Sigmoid colon (tissue), 7 donors: ENCODE measurements at places on chromosomes 5 and 9. TPM values are rescaled to one million over a fixed set of nuclear protein-coding genes. Genes with fewer than 3 reads are reported as not detected.

DNA sequence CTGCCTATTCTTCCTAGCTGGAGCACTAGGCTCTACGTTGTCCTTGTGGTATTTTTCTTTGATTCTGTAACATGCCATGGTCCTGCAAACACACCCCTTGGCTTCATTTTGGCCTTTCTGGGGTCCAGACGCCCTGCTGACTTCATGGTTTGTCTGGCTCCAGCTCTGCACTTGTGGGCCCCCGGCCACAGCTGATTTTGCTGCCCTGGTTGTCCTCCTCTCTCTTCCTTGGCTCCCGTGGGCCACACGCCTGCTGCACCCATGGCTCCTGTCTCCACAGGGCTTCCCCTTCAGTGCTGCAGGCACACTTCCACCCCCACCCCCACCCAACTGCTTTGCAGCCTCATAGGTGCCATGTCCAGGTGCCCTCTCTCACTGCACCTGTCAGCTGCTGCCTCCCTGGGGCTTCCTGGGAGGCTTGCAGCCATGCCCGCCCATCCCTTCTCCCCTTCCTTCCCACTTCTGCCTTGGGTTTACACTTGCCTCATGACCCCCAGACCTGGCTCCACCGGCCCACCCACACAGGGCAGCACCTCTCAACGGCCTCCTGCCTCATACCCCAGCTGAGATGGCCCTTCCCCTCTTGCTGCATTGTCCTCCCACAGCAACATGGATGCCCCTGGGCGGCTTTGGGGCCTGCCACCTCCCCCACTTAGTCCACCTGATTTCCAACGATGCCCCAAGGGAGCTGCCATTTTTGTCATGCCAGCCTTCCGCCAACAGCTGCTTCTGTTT lies 25.6 kb downstream of the SLC6A3 start:
- peak; percentile 32 for DNase-seq

- no peak for DNase-seq
Measured at GRCh38 chr9:113668061-113668460, 204.5 kb downstream of the RGS3 start.

DNA sequence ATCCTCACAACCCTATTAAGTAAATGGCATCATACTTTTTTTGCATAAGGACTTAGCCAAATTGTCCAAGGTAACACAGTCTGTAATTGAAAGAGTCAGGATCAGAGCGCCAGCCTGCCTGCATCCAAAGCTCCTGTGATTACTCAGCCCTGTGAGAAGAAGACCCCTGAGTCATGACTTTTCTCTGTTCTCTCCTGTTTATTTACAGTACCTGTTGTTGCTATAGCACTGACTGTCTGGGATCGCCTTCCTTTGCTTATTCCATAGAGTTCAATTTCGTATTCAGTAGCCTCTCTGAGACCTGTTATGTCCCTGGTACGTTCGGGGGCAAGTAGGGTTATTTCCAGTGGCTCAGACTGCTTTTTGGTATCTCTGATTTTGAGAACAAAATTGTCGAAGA lies 71.8 kb downstream of the TNC start:
- DNase-seq = no peak

GRCh38 chr9:93053781-93054331 lies 4.6 kb upstream of the SUSD3 start:
- no peak for DNase-seq

- no peak for DNase-seq
Measured at GRCh38 chr9:5357431-5358105, 17.9 kb upstream of the RLN1 start.

- no peak for DNase-seq
Measured at GRCh38 chr5:176671890-176672747, 24.8 kb downstream of the TSPAN17 start.

DNA sequence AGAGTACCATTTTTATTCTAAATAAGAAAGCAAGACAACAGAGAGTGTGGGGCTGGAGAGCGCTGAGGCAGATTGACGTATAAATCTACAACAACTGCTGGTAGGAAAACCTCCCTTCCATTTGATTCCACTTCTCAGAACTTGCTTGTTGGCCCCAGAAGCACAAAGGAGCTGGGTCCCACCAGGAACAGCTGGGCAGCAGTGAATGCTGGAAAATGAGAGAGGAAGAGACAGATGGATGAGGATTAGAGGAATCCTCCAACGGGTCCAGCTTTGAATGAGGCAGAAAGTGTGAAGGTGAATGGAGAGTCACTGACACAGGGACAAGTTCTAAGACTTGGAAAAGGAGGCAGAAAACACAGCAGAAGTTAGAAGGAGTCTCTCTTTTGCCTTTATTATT lies 14.8 kb downstream of the TAS2R1 start:
- DNase-seq = no peak

- DNase-seq = no peak
Measured at GRCh38 chr9:89674667-89675057, 69.8 kb downstream of the GADD45G start.

- DNase-seq = peak; percentile 76
Measured at GRCh38 chr9:98943682-98944056, at the start of gene COL15A1. Gene COL15A1, plus strand, starts transcription at chr9:98943907. Its CDS starts 155 bp downstream, at chr9:98944062.

GRCh38 chr9:137253717-137254623 lies 1.2 kb upstream of the NELFB start:
- no peak for DNase-seq

GRCh38 chr5:130002183-130002582 lies 97.9 kb downstream of the CHSY3 start:
- no peak for DNase-seq

DNA sequence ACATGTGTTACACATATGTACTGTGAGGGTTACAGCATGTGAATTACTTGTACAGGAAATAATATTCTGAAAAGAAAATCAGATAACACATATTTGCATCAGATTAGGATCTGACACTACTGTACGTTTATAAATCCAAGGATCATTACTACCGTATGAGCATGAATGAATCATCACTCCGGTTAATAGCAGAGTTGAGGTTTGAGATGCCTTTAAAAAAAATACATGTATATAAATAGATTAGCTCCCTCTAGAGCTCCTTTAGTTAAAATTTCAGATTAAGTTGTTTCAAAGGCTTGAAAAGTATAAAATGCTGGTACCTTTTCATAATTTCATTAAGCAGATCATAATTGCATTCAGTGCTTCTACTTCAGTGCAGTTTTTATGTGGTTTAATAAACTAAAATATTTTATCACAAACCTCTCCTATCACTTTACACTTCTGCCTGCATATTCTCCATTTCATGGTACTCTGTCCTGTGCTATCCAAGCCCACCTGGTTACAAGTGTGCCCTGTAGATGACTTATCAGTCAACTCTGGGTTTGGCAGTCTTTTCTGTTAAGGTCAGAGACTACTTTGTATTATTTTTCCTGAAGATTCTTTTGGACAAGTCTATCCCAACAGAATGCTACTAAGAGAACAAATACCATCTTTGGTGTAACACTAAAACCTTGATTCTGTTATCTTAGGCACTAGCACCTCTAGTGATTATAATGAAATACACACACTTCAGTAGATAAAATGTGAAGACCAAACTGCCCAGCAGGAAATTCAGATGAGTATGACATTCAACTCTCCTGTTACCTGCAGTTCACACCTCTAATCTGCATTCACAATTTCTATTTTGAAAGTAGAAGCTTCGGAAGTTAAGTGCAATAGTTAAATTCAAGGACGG lies 48.0 kb upstream of the POU5F2 start:
- DNase-seq = no peak

GRCh38 chr5:1315709-1316587 lies 21.1 kb upstream of the TERT start:
- peak; percentile 53 for DNase-seq

- DNase-seq = no peak
Measured at GRCh38 chr9:72363236-72363635, 1.8 kb downstream of the ZFAND5 start.

DNA sequence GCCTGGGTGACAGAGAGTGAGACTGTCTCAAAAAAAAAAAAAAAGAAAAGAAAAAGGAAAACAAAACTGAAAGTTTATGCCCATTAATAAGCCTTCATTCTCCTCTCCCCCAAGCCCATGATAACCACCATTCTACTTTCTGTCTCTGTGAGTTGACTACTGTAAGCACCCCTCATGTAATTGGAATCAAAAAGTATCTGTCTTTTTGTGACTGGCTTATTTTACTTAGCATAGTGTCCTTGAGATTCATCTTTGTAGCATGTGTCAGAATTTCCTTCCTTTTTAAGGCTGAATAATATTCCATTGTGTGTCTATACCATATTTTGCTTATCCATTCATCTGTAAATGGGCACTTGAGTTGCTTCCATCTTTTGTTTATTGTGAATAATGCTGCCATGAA lies 14.0 kb upstream of the TMEM171 start:
- DNase-seq = no peak

- DNase-seq = no peak
Measured at GRCh38 chr9:27408482-27408881, 111.5 kb upstream of the EQTN start.

GRCh38 chr9:131677444-131678180 lies 62.3 kb downstream of the RAPGEF1 start:
- no peak for DNase-seq

- no peak for DNase-seq
Measured at GRCh38 chr5:107766439-107766838, 95.7 kb upstream of the EFNA5 start.

DNA sequence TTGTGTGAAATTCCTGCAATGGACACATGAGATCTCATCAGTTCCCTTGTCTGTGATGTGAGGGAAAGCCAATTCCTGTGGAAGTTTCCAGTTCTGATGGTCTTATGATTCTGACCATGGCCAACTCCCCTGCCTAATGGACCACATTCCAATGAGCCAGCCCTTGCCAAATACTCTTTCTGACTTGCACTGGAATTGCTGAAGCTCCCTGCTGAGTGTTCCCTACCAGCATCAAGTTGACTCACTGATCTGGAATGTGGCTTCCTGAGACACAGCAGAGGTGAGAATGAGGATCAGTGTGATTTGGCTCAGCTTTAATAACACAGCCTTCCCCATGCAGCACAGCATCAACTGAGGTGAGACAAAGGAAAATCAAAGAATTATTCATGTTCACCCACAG lies 427.8 kb downstream of the KDM4C start:
- no peak for DNase-seq

DNA sequence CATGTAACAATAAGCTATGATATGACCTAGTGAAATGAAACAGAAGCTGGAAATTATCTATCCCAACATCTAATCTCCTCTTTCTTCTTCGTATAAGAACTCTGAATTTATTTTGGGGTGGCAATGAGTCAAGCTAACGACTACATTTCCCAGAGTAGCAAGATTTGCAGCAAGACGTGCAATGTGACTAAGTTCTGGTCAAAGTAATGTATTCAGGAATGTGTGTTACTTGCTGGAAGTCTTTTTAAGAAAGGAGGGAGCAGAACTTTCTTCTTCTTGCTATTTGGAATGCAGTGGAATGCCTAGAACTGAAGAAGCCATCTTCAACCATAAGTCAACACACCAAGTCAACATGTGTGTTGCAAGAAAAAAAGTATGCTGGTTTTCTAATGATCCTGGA lies 406.6 kb upstream of the MEF2C start:
- no peak for DNase-seq

- no peak for DNase-seq
Measured at GRCh38 chr5:124671193-124671592, 75.2 kb downstream of the ZNF608 start.

- no peak for DNase-seq
Measured at GRCh38 chr9:129014124-129014523, 14.0 kb downstream of the SH3GLB2 start.

DNA sequence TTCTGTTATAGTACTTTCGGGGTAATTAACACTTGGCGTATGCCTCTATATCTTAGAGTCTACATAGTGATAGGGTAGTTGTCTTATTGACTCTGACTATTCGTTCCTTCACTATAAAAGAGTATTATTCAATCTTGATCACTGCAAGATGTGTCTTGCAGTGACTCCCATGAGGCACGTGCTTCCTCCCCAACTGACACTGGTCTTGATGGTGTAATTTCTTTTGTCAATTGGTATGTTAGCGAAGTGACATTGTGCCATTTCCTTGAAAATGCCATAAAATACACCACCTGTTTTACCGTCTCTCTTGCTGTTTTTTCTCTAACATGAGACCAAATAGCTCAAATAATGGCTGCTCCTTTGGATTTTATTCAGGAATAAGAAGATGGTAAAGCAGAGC lies 1314.1 kb upstream of the CDH6 start:
- no peak for DNase-seq

DNA sequence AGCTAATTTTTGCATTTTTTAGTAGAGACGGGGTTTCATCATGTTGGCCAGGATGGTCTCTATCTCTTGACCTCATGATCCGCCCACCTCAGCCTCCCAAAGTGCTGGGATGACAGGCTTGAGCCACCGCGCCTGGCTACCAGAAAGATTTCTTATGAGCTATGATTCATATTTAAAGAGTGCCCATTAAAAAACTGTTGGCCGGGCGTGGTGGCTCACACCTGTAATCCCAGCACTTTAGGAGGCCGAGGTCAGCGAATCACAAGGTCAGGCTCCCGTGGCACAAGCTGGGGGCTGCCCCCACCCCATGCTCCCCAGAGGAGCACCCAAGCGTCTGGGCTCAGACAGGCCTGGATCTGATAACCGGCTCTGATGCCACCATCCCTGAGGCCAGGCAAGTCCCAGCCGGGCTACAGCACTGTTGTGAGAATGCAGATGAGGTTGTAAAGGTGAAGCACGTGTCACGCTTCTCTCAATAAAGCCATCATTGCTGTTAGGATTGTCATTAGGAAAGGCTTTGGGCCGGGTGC lies 13.9 kb downstream of the QRFP start:
- peak; percentile 58 for DNase-seq

- DNase-seq = no peak
Measured at GRCh38 chr9:16813838-16814237, 56.6 kb downstream of the BNC2 start.

DNA sequence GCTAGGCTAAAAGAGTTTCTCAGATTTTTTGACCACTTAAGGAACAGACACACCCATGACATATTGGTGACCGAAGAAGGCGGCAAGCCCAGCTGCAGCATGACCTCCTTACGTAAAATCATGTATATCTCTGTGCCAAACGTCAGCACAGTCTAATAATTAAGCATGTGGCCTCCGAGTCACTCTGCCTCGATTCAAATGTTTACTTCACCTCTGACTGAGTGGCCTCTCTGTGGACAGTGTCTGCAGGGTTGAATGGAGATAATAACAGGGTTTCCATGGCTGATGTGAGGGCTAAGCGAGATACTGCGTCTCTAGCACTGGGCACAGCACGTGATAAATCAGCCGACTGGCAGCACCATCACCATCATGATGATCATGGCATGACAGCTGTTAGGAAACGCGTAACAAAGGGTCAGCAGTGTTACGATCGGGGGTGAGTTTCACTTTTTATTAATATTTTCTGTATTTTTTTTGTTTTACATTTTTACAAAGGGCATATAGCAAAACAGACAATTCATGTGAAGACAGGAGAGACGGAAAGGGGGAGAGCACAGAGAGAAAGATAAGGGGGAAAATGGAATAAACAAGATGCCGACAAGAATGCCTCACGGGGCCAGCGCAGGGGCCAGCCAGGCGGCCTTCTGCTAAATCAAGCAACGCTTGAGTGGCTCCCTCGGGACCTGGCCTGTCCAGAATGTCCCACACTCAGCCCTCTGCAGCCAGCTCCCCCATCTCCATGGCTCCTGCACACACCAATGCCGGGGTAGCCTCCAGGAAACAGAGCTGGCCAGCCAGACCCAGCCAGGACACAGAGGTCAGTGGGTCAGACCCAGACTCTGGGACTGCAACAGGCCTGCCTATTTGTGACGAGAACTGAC lies 60.3 kb downstream of the ADAMTS2 start:
- peak; percentile 73 for DNase-seq

The ERCC6L2 gene
- total RNA-seq = 77.7 TPM

The GADD45G gene
- total RNA-seq = 5.7 TPM

The SHOC1 gene
- not detected for total RNA-seq

The DAB2IP gene
- 20.1 TPM for total RNA-seq

The KIF24 gene
- 1.4 TPM for total RNA-seq

The ZNF354C gene
- 12.1 TPM for total RNA-seq
